ENCODE measurements at places on chromosomes 2 and 18. TPM values are rescaled to one million over a fixed set of nuclear protein-coding genes. Genes with fewer than 3 reads are reported as not detected.
A peak's percentile ranks its signal among the peaks of the same experiment; 100 is the strongest.

RAB6D gene
- polyA plus RNA-seq = not detected

SLC4A5 gene
- not detected for polyA plus RNA-seq

TTC21B gene
- 3.1 TPM for polyA plus RNA-seq

GPR155 gene
- 3.4 TPM for polyA plus RNA-seq

GRCh38 chr2:67436221-67436620 lies 39.1 kb downstream of the ETAA1 start:
- H3K36me3 ChIP-seq = no peaks in the 10 kb centered on the region
- H3K4me3 ChIP-seq = no peak overlapping the region
- H3K4me1 ChIP-seq = no peaks in the 10 kb centered on the region
- H3K27ac ChIP-seq = no peak overlapping the region

GRCh38 chr18:20971886-20972267 lies 139.7 kb downstream of the ROCK1 start:
- no peaks in the 10 kb centered on the region for H3K4me1 ChIP-seq
- no peak overlapping the region for H3K4me3 ChIP-seq
- H3K27me3 ChIP-seq = no peaks in the 10 kb centered on the region

- no peak overlapping the region for H3K27ac ChIP-seq
- H3K27me3 ChIP-seq = no peaks in the 10 kb centered on the region
- H3K36me3 ChIP-seq = peaks cover 14% of the 10 kb centered on the region
- DNase-seq = no peak
- H3K4me3 ChIP-seq = no peak overlapping the region
- H3K4me1 ChIP-seq = peaks cover 7% of the 10 kb centered on the region
Observed at GRCh38 chr2:85661139-85661858, 6.7 kb downstream of the SFTPB start.

DNA sequence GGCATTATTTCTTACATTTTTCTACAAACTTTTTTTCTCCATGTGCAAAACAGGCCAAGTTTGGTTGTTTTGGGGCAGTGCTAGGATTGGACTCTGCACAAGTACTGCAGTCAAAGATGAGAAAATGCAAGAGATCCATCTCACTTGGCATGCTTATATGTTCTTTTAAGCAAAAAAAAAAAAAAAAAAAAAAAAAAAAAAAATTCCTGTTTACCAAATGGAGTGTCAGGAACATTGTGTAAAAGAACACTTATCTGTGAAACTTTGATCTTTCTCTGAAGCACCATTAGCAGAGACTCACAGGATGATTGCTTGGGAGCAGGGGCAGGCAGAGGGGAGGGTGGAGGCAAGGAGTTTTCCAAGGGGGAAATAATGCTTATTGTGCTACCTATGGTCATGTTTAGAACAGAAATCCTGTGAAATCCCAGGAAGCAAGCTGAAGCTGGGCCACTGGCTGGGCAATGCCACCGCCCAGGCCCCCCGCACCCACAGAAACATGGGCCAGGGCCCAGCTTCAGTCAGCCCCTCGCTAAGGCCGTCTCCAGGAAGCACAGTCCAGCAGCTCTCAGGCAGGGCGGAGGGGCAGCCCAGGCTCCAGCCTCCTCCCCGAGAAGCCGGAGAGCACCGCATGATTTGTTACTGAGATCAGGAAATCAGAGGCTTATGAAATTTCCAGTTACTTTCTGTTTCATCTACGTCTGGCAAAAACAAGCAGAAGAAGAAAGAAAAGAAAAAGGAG lies 229.4 kb downstream of the ZNF516 start:
- H3K27me3 ChIP-seq = no peaks in the 10 kb centered on the region
- peaks cover 12% of the 10 kb centered on the region for H3K4me1 ChIP-seq
- H3K4me3 ChIP-seq = no peak overlapping the region
- no peak for DNase-seq

- no peaks in the 10 kb centered on the region for H3K36me3 ChIP-seq
- no peak for DNase-seq
- H3K27ac ChIP-seq = no peak overlapping the region
Observed at GRCh38 chr18:78913395-78913794, 66.2 kb upstream of the SALL3 start.

DNA sequence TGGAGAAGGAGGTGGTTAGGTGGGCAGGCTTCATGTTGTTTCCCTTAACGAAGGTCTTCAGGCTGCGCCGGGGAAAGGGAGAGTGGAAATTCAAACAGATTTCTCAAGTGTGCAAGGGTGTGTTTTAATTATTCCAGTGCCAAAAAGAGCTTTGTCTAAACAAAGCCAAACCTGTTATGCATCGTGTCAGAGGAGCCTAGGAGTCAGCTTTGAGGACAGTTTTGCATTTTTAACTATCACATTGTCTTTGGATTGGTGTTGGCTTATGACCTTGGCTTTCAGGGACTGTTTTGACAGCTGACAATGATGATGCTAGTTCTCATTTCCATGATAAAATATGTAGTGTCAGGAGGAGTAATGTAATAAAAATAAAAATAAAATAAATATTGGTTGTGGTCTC lies 144.8 kb downstream of the LDLRAD4 start:
- no peaks in the 10 kb centered on the region for H3K27me3 ChIP-seq
- no peaks in the 10 kb centered on the region for H3K36me3 ChIP-seq
- peaks cover 47% of the 10 kb centered on the region for H3K4me1 ChIP-seq
- no peak overlapping the region for H3K4me3 ChIP-seq
- DNase-seq = no peak
- no peak overlapping the region for H3K27ac ChIP-seq

DNA sequence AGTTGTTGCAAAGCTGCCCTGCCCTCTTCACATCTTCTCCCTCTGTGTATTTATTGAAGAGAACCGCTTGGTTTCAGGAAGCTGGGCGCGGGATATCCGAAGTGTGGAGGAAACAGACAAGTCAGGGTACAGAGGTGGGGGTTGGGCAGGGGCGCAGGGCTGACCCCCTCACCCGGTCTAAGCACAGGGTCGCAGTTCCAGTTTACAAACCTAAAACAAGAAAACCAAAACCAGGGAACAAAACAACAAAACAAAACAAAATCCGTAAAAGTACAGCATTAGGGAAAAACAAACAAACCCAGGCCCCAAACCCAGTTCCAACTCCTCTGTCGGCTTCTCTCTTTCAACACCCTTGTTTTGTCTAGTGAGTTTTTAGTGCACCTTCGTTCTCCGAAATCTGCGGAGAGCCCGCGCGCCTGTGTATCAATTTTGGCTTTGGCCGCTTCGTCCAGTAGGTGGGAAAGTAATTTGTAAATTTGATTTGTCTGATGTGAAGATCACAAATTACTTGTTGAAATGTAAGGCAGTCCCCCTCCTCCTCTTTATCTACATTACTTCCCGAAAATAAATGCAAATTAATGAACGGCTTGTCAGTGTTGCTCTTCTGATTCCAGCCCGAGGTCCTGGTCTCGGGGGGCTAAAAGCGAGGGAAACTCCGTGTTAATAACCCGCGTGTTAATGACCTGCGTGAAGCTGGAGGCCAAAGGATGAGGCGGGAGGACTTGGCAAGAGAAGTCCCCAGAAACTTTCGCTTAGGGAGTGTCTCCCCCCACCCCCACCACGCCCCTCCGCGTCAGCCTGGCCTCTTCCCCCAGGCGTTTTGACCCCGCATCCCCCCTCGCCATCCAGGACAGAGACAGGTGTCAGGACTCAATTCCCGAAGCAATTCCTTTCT lies 6.9 kb downstream of the OTX1 start:
- H3K27ac ChIP-seq = no peak overlapping the region
- no peak for DNase-seq
- peaks cover 62% of the 10 kb centered on the region for H3K4me1 ChIP-seq
- H3K36me3 ChIP-seq = no peaks in the 10 kb centered on the region
- peaks cover 91% of the 10 kb centered on the region for H3K27me3 ChIP-seq
- no peak overlapping the region for H3K4me3 ChIP-seq

DNA sequence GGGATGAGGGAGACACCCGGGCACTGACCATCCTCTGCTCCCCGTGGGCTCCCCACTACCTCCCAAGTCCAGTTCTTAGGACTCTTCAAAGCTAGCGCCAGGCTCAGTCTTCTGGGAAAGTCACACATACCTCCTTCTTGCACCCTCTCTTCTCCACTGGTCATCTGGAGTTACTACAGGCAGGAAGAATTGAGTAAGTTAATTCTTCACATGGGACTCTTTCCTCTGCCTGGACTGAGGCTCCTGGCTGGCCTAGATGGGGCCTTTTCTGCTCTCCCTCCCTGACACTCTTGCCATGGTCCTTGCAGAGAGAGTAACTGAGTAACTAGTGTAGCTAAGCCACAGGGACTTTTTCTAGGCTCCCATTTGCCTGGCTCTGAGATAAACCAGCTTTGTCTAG lies 96.5 kb upstream of the CELF4 start:
- H3K27me3 ChIP-seq = no peaks in the 10 kb centered on the region
- H3K4me3 ChIP-seq = no peak overlapping the region
- no peaks in the 10 kb centered on the region for H3K36me3 ChIP-seq
- no peaks in the 10 kb centered on the region for H3K4me1 ChIP-seq

- peaks cover 36% of the 10 kb centered on the region for H3K4me1 ChIP-seq
- no peaks in the 10 kb centered on the region for H3K27me3 ChIP-seq
- H3K27ac ChIP-seq = no peak overlapping the region
- DNase-seq = peak; percentile 32
Observed at GRCh38 chr18:31677592-31677991, 6.8 kb downstream of the B4GALT6 start.

DNA sequence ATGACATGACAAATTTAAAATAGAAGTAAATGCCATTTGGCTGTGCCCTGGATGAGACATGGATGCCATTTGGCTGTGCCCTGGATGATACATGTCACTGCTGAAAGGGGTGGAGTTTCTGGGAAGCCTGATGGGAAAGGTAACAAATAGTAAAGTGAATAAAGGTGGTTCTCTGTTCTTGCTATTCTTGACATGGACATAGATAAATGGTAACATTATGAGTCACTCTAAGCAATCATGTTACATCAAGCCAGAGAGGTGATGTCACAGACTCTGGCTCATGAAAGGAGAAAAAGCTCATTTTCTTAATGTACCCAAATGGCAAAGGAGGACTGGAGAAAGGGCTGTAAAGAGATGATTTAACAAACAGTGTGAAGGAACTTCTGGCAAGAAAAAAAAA lies 86.4 kb downstream of the EML6 start:
- H3K27me3 ChIP-seq = no peaks in the 10 kb centered on the region
- no peaks in the 10 kb centered on the region for H3K36me3 ChIP-seq
- H3K4me1 ChIP-seq = no peaks in the 10 kb centered on the region

- H3K36me3 ChIP-seq = no peaks in the 10 kb centered on the region
- no peak for DNase-seq
- no peak overlapping the region for H3K27ac ChIP-seq
Observed at GRCh38 chr18:62996566-62996965, 281.2 kb downstream of the PHLPP1 start.

DNA sequence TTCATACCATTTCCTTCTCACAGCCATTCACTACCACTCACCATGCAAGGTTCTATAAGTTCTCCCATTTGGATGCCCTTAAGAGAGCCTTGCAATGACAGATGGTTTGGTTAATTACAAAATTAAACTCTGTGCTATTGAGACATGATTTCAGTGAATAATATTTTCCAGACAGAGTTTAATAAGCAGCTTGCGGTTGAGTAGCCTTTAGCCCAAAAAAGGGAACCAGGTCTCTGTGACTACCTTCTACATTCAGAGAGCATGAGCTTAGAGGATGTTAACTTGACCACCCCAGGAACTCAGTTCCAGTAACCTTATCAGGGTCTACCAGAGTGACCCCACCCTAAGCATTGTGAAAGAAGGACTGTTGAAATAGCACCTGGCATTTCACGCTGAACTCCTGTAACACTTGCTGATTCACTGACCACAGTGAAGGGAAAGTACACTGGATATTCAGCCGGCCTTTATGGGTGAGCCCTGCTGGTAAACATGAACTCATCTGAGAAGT lies 1173.1 kb upstream of the ZEB2 start:
- H3K27me3 ChIP-seq = no peaks in the 10 kb centered on the region
- DNase-seq = peak; percentile 92
- no peaks in the 10 kb centered on the region for H3K36me3 ChIP-seq
- H3K4me1 ChIP-seq = peaks cover 5% of the 10 kb centered on the region

- H3K27me3 ChIP-seq = peaks cover 4% of the 10 kb centered on the region
- H3K4me1 ChIP-seq = peaks cover 5% of the 10 kb centered on the region
- H3K36me3 ChIP-seq = no peaks in the 10 kb centered on the region
- no peak for DNase-seq
- no peak within 1 kb of the TSS for H3K4me3 ChIP-seq
Observed at GRCh38 chr2:164954954-164955701, at the start of gene SLC38A11. SLC38A11 (minus strand) TSS chr2:164955525; CDS start chr2:164955247, 278 bp downstream.

GRCh38 chr2:190763100-190763499 lies 114.2 kb downstream of the NAB1 start:
- H3K36me3 ChIP-seq = no peaks in the 10 kb centered on the region
- no peak for DNase-seq
- H3K4me3 ChIP-seq = no peak overlapping the region
- H3K27ac ChIP-seq = no peak overlapping the region

- DNase-seq = peak; percentile 72
- no peaks in the 10 kb centered on the region for H3K36me3 ChIP-seq
- peaks cover 59% of the 10 kb centered on the region for H3K4me1 ChIP-seq
- no peaks in the 10 kb centered on the region for H3K27me3 ChIP-seq
Observed at GRCh38 chr2:239606741-239607516, 206.1 kb upstream of the HDAC4 start.

GRCh38 chr18:11807233-11807632 lies 44.0 kb upstream of the CHMP1B start:
- peaks cover 3% of the 10 kb centered on the region for H3K27me3 ChIP-seq
- no peak for DNase-seq
- no peaks in the 10 kb centered on the region for H3K36me3 ChIP-seq

GRCh38 chr2:232325324-232326273 lies 53.0 kb upstream of the ALPP start:
- no peak overlapping the region for H3K27ac ChIP-seq
- no peak overlapping the region for H3K4me3 ChIP-seq
- no peaks in the 10 kb centered on the region for H3K36me3 ChIP-seq

- H3K27ac ChIP-seq = no peak overlapping the region
- peak; percentile 30 for DNase-seq
- H3K4me3 ChIP-seq = no peak overlapping the region
- H3K36me3 ChIP-seq = no peaks in the 10 kb centered on the region
- peaks cover 18% of the 10 kb centered on the region for H3K4me1 ChIP-seq
Observed at GRCh38 chr2:28958689-28959088, 22.4 kb upstream of the TOGARAM2 start.

GRCh38 chr18:59393381-59393780 lies 34.3 kb upstream of the LMAN1 start:
- H3K27me3 ChIP-seq = no peaks in the 10 kb centered on the region
- H3K4me1 ChIP-seq = peaks cover 12% of the 10 kb centered on the region

DNA sequence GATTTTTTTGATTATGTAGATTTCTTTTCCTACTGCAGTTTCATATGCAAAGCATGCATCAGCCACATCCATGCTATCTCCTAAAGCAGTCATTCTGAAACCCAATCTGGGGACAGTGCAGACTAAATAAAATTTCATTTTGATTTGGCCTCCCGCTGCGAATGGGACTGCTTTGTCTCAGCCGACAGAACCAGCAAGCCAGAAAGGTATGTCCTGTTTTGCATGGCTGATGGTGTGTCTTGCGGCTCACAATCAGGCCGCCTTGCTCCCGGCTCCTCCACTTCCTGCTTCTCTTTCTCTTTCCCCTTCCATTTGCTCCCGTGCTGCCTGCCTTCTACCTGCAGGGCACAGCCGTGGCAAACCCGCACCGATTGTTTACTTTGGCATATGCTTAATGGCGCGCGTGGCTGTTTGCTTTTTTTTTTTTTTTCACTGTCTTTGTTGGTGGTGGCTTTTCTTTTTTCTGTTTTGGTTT lies 419.6 kb upstream of the POU3F3 start:
- no peak overlapping the region for H3K4me3 ChIP-seq
- H3K36me3 ChIP-seq = no peaks in the 10 kb centered on the region
- peaks cover 6% of the 10 kb centered on the region for H3K27me3 ChIP-seq
- no peaks in the 10 kb centered on the region for H3K4me1 ChIP-seq

All from CD14-positive monocyte (primary cell).